ENCODE measurements at places on chromosomes 12 and 14.

DNA sequence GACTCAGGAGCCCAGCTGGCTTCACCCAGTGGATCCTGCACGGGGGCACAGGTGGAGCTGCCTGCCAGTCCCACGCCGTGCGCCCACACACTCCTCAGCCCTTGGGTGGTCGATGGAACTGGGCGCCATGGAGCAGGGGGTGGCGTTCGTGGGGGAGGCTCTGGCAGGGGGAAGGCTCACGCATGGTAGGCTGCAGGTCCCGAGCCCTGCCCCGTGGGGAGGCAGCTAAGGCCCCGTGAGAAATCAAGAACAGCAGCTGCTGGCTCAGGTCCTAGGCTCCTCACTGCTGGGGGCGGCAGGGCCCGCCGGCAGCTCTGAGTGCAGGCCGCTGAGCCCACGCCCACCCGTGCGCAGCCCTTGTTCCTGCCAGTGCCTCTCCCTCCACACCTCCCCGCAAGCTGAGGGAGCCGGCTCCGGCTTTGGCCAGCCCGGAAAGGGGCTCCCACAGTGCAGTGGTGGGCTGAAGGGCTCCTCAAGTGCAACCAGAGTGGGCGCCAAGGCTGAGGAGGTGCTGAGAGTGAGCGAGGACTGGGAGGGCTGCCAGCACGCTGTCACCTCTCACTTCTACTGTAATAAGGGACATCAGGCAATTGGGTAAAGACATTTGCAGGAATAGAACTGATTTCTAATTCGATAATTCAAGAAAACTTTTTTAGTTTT is 115.4 kb downstream of the TMTC2 start:
- DNase-seq: no peak

DNA sequence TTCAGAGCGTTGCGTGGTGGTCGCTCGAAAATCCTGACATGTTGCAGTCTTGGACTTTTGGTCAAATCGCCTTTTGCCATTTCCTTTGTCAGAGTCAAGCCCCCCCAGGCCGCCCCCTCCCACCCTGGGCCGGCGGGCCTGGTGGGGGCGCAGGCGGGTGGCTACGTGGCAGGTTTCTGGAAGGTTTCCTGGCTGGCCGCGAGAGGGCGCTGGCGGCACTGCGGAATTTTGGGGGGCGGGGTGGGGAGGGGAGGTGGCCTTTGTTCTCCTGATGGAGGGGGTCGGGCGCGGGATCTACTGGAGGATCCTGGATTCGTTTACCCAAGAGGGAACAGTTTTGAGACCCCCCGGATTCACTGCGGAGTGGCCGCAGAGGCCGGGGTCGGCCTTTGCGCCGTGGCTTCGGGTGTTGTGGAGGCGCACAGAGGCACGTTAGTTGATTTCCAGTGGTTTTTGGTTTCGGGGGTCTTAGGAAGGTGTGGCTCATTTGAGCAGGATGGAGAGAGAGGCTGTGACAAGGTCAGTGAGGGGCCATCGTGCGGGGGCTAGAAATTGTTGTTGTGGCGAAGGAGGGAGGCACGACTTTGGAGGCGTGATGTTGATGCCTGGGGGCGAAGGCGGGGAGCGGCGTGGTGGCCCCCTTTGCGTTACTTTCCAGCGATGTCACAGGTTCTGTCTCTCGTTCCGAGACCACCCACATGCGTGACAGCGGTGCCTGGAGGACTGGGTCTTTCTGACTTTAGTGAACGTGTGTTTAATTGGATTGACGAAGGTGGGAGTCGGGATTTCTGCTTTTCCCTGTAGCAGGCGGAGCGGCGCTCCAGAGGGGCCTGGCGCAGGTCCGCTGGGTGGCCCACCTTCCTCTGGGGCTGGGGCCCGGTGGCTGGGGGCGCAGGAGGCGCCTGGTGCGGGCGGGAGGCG is 1.4 kb downstream of the MEG3 start:
- no peak for DNase-seq

- DNase-seq: no peak
Observed at GRCh38 chr12:6154730-6155459, 30.4 kb upstream of the VWF start.

GRCh38 chr14:21055432-21056117 is 2.0 kb upstream of the RNASE8 start:
- DNase-seq: no peak

DNA sequence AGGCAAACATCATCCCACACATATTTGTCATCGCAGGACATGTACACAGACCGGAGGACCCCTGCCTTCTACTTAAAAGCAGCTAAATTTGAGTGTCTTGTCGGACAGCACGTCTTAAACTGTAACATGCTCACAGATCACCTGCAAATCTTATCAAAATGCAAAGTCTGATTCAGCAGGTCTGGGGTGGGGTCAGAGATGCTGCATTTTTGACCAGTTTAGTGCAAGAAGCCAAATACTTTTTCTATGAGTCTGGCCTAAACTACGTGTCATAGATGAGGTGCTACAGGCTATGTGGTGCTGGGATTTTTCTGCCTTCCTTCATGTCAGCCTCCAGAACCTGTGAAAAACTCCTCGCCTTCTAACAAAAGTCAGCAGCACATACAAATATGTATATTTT is 178.8 kb upstream of the LHX5 start:
- no peak for DNase-seq

DNA sequence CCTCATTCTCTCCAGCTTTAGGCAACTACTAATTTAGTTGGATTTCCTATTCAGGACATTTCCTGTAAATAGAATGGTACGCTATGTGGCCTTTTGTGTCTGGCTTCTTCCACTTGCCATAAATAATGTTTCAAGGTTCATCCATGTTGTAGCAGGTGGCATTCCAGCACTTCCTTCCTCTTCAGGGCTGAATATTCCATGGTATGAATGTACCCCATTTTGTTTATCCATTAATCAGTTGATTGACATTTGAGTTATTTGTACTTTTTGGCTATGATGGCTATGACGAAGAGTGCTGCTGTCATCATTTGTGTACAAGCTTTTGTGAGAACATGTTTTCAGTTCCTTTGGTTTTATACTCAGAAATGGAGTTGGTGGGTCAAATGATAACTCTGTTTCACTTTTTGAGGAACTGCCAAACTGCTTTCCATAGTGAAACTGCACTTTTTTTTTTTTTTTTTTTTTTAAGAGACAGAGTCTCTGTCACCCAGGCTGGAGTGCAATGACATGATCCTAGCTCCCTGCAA is 6.5 kb upstream of the CDK2AP1 start:
- DNase-seq: peak; percentile 58

DNA sequence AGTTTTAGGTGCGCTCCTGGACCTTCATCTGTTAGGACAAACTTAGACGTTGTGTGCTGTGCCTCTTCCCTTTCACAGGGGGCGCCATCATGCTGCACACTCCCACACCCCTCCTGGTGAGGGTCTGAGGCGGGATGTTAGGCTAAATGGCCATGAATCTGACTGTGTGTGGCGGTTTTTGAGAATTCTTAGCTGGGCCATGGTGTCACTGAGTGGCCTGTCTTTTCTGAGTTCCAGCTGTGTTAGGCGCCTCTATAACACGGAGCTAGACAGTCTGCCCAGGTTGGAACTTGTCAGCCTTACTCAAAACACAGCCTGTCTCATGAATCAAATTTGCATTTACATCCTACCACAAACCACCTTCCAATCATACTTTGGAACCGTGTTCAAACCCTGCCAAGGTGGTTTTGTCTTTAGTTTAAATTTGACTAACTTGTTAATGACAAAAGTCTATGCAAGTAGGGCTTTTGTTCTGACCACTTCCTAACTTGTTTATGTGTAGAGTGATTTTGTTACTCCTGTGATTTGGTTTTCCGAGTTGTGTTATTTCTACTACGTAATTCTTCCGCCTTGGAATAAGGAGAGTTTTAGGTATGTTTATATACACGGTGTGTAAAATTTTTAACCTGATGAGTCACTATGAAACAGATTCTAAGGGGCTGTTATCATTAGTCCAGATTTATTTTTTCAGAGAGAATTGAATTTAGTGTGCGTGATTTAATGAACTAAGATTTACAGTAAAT is 19.6 kb downstream of the ACVR1B start:
- DNase-seq: no peak

GRCh38 chr12:49796155-49796554 is 32.1 kb downstream of the NCKAP5L start:
- DNase-seq: no peak

DNA sequence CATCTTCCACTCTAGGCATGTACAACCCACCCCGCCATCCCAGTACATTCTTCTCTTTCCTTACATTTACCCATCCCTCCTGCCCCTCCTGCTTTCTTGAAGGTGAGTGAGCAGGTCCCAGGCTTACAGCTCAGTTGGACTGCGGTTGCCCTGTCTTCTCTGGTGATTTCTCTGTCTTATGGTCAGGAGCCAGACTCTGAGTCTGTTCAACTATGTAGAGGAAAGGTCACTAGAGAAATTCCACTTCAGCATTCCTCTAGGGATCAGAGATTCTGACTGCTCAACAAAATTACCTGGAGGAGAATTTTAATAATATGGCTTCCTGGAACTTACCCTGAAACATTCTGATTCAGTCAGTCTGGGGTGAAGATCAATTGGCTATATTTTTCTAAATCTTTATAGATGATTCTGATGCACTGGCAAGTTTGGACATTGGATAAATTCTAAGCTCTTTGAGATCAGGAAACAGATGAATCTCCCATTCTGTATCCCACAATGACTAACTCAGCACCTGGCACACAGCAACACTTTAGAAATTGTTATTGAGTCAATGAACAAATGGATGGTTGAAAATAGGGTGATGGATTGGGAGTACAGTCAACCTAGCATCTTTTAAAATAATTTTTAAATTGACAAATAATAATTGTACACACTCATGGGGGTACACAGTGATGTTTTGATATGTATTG is 128.6 kb upstream of the HIF1A start:
- no peak for DNase-seq

- no peak for DNase-seq
Observed at GRCh38 chr12:69027411-69027881, 94.5 kb upstream of the CPM start.

DNA sequence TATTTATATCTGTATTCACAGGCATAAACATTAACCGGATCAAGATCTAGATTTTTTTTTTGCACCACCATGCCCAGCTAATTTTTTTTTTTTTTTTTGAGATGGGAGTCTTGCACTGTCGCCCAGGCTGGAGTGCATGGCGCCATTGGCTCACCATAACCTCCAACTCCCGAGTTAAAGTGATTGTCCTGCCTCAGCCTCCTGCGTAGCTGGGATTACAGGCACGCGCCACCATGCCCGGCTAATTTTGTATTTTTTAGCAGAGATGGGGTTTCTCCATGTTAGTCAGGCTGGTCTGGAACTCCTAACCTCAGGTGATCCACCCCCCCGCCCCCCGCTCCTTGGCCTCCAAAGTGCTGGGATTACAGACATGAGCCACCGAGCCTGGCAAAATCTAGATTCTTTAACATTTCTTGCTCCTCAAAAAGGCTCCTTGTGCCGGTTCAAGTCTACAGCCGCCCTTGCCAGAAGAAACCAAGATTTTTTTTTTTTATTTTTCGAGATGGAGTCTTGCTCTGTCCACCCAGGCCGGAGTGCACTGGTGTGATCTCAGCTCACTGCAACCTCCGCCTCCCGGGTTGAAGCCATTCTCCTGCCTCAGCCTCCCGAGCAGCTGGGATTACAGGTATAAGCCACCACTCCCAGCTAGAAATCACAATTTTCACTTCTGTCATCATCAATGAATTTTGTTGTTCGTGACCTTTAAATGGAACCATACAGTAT is 36.9 kb upstream of the SLC2A3 start:
- no peak for DNase-seq

DNA sequence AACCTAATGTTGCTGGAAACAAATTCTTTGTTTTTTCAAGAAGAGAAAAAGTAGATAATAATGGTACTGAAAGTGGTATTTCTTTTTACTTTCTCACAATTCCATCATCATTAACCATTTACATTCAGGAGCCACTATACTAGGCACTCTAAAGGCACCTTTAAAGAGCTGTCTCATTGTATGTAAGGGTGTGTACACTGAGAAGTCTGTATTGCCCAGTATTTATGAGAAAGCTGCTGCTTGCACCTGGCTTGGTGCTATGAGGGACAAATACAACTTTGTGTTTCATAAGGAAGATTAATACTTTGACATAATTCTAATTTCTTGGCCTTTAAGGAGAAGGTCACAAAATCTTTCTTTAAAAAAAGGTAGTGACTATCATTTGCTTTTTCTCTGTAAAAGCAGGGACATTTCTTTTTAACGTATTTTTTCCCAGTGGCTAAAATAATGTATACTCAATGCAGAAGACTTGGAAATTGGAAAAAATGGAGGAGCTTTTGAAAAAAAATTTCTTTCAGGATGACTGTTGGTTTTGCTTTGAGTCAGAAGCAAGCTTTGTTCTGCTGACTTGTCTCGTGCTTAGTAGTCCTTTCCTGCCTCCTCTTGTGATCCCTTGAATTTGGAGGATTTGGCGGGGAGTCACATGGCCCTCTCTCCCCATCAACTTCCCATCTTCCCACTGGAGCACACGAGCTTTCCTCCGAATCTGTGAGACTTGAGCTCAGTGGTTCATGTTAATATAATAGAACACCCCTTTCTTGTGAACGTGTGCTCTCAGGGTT is 50.1 kb downstream of the RASSF3 start:
- no peak for DNase-seq

All from AML-193 (cell line).